ENCODE measurements at places on chromosomes 2 and 18. TPM values are rescaled to one million over a fixed set of nuclear protein-coding genes. Genes with fewer than 3 reads are reported as not detected.
A peak's percentile ranks its signal among the peaks of the same experiment; 100 is the strongest.

FAM161A gene
- 1.3 TPM for total RNA-seq

HSBP1L1 gene
- total RNA-seq = 9.9 TPM

DPP10 gene
- total RNA-seq = not detected

ACADL gene
- 2.9 TPM for total RNA-seq

SCN1A gene
- total RNA-seq = 0.59 TPM

RGPD8 gene
- 9.7 TPM for total RNA-seq

FOXI3 gene
- not detected for total RNA-seq

SKA1 gene
- total RNA-seq = 0.41 TPM

TGIF1 gene
- total RNA-seq = 12.3 TPM

FAM136A gene
- total RNA-seq = 23.1 TPM

NEB gene
- total RNA-seq = 31.5 TPM

KIAA2012 gene
- total RNA-seq = not detected

PSMA8 gene
- total RNA-seq = not detected

- DNase-seq = peak; percentile 29
Observed at GRCh38 chr2:8522687-8523086, 159.2 kb upstream of the ID2 start.

DNA sequence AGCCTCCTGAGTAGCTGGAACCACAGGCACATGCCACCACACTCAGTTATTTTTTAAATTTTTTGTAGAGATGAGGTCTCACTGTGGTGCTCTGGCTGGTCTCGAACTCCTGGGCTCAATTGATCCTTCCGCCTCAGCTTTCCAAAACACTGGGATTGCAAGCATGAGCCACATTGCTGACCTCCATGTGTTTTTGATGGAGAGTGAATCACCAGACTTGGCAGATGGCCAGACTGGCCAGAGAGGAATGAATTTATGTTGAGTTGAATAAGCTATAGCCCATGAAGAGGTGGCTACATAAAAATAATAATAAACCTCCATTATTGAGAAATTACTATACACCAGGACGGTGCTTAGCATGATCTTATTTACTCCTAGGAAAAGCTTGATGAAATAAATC lies 91.5 kb downstream of the MREG start:
- peak; percentile 31 for DNase-seq

GRCh38 chr2:85605406-85606115 lies 3.1 kb upstream of the TMEM150A start:
- no peak for DNase-seq

DNA sequence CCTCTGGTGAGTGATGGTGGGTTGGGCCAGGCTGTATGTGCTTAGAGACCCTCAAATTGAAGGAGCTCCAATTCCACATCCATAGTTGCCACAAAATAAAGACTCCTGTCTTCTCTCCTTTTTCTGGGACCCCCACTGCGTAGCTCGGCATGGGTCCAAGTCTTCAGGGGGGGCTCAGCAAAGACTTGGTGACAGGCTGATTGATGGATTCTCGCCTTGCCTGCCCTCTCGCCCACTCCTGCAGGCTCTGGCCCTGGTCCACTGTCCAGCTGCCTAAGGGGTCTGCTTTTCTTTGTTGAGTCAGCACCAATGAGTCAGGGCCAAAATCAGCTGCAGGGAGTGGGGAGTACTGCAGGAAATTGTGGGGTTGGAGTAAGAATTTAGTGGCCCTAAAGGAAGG lies 21.5 kb downstream of the RPL37A start:
- no peak for DNase-seq

GRCh38 chr18:43271593-43272432 lies 5.5 kb downstream of the SYT4 start:
- DNase-seq = no peak

DNA sequence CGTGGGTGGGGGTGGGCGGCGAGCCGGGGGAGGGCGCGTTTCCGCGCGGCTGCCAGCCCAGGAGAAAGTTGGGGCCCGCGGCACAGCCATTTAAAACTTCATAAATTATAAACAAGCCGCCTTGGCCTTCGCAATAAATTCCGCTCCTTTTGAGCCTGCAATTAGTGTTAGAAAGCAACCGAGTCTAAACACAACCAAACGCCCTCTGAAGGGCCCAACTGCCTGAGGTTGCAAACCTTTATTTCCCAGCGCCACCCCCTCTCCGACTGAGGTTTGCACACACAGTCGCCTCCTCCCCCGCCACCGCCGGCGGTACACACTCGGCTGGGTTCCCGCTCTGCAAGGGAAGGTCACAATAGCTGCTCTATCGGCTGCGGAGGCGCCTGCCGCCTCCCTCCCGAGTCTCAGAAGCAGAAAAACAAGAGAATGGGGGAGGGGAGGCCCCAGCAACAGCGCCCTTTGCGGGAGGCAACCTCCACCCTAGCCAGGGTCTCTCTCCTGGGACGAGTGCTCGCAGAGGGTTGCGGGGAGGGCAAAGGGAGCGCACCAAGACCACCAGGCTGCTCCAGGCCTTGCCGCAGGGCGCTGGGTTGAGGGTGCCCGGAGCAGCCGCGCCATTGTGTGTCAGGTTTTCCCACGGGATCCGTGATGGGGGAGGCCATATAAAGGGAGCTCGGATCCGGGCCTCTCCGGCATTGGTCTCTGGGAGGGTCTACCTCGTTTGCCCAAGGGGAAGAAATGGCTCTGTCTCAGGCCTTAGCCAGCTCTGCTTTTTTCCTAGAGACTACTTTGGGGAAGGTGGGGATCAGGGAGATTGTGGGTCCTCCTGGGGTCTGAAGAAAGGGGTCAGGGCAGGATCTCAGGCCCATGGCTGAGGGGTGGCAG lies 13.4 kb upstream of the HOXD1 start:
- DNase-seq = no peak

GRCh38 chr2:128280901-128281321 lies 37.8 kb downstream of the HS6ST1 start:
- DNase-seq = peak; percentile 79

DNA sequence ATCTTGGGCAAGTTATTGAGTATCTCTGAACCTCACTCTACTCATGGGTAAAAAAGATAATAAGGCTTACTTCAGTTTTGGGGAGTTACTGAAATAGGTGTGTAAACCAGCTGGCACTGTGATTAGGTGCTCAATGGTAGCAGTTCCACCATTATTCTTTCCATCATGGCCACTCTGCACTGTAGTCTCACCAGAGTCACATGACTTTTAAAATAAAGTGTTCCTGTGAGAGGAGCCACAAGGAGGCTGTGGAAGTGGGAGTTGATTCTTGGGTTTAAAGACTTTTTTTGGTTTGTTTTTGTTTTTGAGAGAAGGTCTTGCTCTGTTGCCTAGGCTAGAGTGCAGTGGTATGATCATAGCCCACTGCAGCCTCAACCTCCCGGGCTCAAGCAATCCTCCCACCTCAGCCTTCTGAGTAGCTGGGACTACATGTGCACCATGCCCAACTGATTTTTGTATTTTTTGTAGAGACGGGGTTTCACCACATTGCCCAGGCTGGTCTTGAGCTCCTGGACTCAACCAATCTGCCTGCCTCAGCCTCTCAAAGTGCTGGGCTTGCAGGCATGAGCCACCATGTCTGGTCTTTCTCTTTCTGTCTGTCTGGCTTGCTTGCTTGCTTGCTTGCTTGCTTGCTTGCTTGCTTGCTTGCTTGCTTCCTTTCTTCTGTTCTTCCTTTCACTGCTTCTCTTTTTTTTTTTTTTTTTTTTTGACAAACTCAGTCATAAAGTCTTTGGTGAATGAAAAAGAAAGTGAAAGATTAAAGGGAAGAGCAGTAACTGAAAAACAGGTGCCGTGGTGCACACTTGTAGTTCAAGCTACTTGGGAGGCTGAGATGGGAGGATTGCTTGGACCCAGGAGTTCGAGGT lies 21.2 kb upstream of the ACVR1 start:
- DNase-seq = no peak

- DNase-seq = no peak
Observed at GRCh38 chr2:40937284-40937683, 485.4 kb upstream of the SLC8A1 start.

DNA sequence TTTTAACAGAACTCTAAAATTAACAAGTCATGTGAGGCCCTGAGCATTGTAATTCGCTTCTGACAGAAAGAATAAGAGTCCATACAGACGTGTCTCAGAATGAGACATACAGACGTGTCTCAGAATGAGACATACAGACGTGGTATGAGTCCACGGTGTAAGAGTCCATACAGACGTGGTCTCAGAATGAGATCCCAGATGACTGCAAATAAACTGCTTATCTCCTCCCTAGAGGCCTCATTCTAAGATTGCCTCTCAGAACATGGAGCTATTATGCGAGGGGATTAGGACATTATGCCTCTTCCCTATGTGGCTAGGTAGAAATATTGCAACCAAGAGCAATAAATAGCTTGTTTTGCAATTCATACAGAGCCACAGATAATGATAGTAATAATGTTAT lies 63.9 kb downstream of the NEB start:
- DNase-seq = no peak

- DNase-seq = no peak
Observed at GRCh38 chr2:75241696-75242095, 42.4 kb upstream of the TACR1 start.

DNA sequence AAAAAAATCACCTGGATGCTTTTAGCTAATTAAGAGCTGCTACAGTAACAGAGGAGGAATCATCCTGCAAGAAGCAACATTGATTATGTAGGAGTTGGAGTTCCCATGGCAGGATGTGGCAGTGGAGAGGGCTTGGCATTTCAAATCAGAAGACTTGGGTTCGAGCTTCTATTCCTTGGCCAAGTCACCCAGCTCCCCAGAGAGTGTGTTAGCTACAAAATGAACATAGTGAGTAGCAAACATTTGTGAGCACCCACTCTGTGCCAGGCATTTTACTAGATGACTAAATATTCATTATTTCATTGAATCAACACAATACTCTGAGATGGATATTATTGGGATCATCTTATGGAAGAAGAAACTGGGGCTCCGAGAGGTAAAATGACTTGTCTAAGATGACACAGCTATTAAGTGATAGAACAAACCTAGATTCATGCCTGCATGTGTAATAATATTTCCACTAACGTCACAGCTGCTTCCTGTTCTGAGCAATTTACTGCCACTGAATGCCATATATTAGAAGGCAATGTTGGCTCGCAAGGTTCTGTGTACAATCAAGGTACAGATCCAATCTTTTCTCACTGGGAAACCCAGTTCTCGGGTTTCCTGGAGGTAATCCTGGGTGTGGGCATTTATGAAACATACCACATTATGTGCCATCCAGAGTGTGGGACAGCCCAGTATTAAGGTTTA lies 18.0 kb downstream of the NTSR2 start:
- no peak for DNase-seq

DNA sequence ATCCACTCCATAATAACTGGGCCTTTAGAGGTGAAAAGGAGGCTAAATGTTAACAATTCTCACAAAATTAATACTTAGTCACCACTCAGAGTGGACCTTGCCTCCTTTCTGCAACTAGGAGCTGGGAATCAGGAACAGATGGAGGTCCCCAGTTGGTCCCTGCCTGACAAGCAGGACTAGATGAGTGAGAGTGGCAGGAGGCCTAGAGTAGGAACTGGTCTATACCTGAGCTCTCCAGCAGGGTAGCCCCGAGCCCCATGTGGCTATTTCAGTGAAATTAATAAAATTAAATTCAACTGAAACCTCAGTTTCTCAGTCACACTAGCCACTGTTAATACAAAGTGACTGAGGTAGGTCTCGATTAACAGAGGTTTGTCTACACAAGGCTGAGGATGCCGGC lies 150.5 kb downstream of the MYO5B start:
- no peak for DNase-seq

- no peak for DNase-seq
Observed at GRCh38 chr2:212831671-212832199, 293.1 kb upstream of the ERBB4 start.

DNA sequence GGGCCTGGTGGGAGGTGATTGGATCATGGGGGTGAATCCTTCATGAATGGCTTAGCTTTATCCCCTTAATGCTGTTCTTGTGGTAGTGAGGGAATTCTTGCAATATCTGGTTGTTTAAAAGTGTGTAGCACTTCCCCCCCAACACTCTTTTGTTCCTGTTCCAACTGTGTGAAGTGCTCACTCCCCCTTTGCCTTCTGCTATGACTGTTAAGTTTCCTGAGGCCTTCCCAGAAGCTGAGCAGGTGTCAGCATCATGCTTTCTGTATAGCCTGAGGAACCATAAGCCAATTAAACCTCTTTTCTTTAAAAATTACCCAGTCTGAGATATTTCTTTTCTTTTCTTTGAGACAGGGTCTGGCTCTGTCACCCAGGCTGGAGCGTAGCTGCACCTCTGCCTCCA lies 139.4 kb downstream of the RNF152 start:
- DNase-seq = no peak

GRCh38 chr2:122908159-122908558 lies 1116.9 kb upstream of the CNTNAP5 start:
- DNase-seq = no peak

DNA sequence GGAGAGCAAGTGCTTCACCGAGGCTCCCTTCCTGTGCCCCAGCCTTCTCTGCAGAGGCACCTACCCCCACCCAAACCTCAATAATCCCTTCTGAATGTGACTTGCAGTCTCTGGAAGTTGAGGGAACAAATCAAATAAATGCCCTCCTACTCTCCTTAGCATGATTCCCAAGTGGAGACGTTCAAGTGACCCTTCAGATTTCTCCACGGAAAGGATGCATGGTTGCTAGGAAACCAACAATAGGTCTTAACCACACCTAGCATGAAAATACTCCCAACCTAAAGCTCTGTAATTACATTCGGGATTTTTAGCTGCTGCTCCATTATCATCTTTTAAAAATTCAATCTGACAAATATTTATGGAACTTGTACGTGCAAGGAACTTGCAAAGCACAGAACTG lies 50.2 kb upstream of the CABLES1 start:
- no peak for DNase-seq

DNA sequence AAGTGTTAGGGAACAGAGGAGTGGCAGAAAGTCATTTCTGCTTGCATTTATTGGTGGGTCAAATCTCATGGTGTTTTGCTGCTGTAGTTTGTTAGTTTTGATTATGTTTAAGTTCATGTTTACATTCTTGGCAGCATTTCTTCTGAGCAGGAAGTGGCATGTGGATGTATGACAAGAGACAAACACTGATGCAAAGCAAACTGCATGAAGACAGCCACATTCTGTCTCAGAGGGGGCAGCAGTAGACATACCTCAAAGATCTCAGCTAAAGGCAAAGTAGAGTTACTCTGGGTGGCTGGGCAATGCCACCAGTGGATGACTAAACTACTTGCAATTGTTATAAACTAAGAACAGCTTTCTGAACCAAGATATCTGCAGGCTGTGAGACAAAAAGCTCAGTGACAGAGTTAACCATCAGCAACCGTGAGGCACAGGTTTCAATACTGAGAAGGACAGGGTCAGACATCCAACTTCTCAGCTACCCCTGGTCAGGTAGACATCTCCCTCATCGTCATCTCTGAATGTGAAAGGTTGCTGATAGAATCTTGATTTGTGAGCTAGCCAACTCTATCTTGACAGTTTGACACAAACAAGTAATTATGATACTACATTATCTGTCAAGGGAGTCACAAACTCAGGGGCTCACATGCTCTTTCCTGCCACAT lies 16.4 kb downstream of the GALNT3 start:
- no peak for DNase-seq

- no peak for DNase-seq
Observed at GRCh38 chr2:168323529-168324021, 76.2 kb upstream of the STK39 start.

GRCh38 chr2:5803547-5803946 lies 111.4 kb downstream of the SOX11 start:
- DNase-seq = no peak

Data from right cardiac atrium (tissue), 5 donors.